ENCODE measurements at places on chromosomes 13 and 19.

DNA sequence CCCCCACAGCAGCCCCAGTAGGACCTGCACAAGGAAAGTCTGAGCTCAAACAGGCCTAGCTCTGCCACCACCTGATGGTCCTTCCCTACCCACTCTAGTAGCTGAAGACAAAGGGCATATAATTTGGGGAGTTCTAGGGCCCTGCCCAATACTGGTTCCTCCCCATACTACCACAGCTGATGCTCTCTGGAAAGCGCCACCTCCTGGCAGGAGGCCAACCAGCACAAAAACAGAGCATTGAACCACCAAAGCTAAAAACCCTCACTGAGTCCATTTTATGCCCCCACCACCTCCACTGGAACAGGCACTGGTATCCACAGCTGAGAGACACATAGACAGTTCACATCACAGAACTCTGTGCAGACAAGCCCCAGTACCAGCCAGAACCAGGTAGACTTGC lies 1276.8 kb downstream of the OLFM4 start:
- no peak for DNase-seq

DNA sequence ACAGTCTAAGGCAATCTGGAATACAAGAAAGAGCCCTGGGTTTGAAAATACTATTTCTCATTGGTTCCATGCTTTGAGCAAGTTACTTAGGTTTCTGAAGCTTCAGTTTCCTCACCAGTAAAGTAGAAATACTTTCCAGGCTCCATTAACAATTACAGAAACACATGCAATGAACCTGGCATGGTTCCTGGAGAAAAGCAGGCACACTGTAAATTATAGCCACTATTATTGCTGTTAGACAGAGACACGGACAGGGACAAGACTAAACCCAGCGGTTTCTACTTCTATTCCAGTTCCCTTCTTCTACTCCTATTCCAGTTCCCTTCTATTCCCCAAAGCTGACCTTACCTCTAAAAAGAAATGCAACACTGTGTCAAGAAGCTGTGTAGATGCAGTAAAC lies 41.2 kb downstream of the MIPEP start:
- no peak for DNase-seq

GRCh38 chr13:55613429-55614187 lies 1527.1 kb upstream of the PRR20A start:
- DNase-seq = no peak

- DNase-seq = no peak
Measured at GRCh38 chr13:100790405-100790804, 115.8 kb upstream of the TMTC4 start.

- DNase-seq = no peak
Measured at GRCh38 chr13:112756511-112756966, 66.7 kb downstream of the ATP11A start.

GRCh38 chr13:110344320-110344719 lies 37.2 kb downstream of the COL4A2 start:
- no peak for DNase-seq

DNA sequence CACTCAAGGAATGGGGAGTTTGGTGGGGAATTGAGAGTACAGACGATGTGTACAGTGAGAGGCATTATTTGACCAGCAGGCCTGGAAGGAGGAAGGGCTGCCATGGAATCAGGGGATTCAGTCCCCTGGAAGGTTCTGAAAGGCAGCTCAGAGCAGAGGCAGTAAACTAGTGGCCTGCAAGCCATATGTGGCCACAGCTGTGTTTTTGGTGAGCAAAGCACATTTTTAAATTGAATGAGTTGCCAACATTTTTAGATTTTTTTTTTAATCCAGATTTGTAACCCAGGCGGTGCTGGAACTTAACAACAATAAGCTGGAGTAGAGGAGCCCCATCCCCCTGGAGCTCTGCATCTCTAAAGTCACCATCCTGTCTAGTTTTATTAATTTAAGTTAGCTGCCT lies 95.3 kb upstream of the IPO5 start:
- DNase-seq = no peak

DNA sequence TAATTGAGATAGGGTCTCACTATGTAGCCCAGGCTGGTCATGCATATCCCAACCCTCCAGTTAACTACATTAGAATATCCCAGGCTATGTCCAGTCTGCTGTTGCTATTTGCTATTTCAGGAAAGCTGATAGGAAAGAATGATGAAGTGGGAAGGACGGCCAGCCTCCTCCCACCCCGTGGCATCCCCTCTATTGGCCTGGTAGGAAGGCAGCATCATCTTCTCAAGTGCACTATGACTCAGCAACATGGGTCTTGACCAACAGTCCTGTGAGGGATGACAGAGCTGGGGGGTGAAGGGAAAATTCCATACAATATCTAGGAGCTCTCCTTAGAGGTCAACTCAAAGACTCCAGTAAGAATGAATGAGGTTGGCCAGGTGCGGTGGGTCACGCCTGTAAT lies 48.0 kb upstream of the ABCC4 start:
- no peak for DNase-seq

DNA sequence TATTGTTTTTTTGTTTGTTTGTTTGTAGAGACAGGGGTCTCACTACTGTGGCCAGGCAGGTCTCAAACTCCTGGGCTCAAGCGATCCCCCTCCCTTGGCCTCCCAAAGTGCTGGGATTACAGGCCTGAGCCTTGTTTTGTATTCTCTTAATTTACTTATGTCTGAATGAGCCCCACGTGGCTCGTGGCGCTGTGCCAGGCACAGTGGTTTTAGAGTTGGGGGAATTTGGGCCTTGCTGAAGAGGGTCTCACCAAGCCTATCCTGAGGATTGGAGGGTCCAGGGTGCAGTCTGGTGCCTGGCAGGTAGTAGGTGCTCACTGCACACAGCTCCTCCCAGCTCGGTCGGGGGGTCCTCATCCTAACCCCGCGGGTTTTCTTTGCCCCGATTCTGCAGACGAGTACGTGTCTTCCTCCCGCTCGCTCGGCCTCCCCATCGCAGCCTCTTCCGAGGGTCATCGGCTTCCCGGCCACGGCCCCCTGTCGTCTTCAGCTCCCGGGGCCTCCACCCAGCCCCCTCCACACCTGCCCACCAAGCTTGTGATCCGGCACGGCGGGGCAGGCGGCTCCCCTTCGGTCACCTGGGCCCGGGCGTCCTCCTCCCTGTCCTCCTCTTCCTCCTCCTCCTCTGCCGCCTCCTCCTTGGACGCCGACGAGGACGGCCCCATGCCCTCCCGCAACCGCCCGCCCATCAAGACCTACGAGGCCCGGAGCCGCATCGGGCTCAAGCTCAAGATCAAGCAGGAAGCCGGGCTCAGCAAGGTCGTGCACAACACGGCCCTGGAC lies 12.1 kb upstream of the EHD2 start:
- no peak for DNase-seq

DNA sequence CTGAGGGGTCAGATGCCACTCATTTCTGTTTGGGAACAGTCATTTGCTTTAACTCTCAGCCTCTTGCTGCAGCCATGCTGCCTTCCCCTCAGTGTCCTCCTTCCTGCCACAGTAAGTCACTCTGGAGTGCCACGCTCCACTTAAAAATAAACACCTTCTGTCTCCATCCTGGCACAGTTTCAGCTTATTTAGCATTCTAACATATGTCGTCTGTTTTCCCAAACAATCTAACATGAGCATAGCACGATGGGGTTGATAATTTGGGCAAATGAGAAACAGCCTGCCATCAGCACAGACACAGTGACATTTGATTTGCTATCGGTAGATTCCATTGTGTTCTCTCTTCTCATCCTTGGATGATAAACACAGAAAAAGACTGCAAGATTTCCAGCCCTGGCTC lies 768.6 kb downstream of the UQCRFS1 start:
- DNase-seq = no peak

DNA sequence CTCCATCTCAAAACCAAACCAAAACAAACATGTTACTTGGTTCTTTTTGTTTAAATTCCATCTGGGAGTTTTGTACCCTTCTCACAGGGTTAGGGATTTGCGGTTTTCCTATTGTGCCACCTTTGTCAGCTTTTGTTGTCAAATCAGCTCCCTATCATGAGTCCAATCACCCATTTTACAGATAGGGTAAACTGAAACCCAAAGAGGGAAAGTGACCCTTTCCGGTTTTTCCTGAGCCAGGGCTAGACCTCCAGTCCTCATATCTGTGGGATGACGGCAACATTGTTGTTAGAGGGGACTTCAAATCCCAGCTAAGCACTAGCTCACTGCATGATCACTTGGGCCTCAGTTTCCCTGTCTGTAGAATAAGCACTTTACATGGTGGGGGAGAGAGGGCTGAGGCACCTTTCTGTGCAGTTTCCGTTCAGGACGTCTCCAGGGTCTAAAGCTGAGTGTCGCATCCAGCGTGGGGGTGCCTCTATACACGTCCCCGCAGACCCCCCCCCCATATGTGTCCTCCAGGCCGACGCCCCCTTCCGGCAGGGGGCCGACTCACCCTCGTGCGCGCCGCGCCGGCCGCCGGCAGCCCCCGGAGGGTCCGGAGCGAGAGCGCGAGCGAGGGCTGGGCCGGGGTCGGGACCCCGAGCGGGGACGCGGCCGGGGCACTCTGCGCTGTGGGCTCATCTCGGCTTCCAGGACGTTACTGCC lies 3.9 kb downstream of the CCDC194 start:
- DNase-seq = no peak

- DNase-seq = no peak
Measured at GRCh38 chr13:23450340-23451046, 17.0 kb upstream of the SACS start.

DNA sequence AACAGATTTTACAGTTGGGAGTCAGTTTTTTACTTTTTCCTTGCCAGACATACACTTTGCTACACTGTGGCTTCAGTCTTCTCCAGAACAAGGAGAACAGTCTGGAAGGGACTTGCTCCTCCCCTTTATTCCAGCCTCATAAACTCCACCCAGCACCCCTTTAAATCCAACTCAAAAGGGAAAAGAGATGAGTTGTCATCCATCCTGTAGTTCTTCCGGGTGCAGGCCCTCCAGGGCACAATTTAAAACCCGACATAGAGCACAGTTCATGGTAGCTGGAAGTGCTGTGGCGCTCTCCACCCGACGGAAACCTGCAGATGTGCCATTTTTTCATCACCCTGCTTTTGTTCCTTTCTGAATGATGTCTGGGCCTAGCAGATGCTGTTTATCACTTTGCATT lies 98.9 kb downstream of the ZAR1L start:
- DNase-seq = no peak

DNA sequence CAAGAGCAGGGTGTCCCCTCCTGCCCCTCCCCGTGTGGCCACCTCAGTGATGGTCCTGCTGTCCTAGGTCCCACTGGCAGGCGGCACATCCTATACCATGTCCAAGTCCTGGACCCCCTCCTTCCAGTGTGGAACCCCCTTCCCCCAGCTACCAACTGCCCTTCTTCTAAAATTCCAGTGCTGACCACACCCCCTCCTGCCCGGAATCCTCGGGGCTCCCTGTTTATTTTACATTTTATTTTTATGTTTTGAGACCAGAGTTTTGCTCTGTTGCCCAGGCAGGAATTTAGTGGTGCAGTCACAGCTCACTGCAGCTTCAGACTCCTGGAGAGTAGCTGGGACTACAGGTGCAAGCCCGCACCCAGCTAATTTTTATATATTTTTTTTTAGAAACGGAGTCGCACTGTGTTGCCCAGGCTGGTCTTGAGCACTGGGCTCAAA lies 945 bp upstream of the CPAMD8 start:
- no peak for DNase-seq

DNA sequence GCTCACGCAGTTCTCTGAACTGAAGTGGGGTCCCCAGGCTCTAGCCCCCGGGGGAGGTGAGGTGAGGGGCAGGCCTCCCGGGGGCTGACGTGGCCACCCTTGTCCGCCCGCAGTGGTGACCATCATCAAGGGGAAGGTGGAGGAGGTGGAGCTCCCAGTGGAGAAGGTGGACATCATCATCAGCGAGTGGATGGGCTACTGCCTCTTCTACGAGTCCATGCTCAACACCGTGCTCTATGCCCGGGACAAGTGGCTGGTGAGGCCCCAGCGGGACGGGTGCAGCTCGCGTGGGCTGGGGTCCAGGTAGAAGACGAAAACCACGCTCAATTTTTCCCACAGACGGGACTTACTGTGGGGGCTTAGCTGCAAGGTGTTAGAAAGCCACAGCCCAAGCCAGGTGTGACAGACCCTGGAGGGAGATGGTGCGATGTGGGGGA lies 5.6 kb upstream of the ADM5 start:
- no peak for DNase-seq

GRCh38 chr19:42498169-42498757 lies 30.0 kb downstream of the CEACAM1 start:
- no peak for DNase-seq

- no peak for DNase-seq
Measured at GRCh38 chr19:41344162-41344561, 9.6 kb downstream of the TGFB1 start.

DNA sequence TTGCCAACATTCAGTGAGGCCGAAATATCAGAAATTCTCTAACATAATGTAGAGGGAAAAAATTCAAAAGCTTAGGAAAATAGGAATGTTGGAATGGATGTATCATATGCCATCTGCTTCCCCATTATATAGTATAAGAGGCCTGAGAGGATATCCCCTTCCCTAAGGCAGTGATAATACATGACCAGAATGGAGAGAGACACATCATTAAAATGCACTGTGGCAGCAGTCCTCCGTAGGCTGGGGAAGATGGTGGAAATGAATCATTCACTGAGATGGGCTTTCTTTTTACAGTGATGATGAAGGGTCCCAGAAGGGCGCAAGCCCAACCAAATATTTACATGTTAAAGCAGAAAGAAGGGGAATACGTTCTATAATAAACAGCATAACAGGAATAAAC lies 799.1 kb upstream of the SPRY2 start:
- DNase-seq = no peak

- no peak for DNase-seq
Measured at GRCh38 chr13:46354156-46355087, 32.6 kb downstream of the RUBCNL start.

- no peak for DNase-seq
Measured at GRCh38 chr19:5338656-5339197, 1.9 kb downstream of the PTPRS start.

- DNase-seq = no peak
Measured at GRCh38 chr19:24029941-24030636, 56.9 kb upstream of the ZNF254 start.

DNA sequence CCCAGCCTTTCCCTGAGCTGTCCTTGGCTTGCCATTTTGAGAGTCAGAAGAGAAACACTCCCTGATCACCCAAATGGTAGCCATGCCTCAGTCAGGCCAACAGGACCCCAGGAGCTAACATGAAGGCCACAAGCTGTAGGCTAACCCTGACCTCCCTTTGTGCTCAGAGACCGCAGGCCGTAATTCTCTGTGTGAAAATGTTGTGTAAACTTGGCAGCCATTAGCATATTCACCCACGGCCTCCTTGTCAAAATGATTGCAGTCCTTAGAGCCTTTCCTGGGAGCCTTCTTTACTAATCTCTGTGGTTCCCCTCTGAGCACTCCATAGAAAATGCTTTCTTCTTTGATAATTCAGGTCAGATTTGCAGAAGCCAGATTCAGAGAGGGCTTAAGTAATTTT lies 418.9 kb downstream of the COG6 start:
- no peak for DNase-seq

Data from stimulated activated CD4-positive, alpha-beta T cell treated with anti-CD3 and anti-CD28 coated beads, TNF-alpha, amount 100 ng/mL, for 4 hours (primary cell).